Nucleus accumbens (tissue), 56 donors: ENCODE measurements at places on chromosomes 5 and 9.

GRCh38 chr9:84153885-84154284 is 173.3 kb downstream of the RMI1 start:
- no peak for DNase-seq

DNA sequence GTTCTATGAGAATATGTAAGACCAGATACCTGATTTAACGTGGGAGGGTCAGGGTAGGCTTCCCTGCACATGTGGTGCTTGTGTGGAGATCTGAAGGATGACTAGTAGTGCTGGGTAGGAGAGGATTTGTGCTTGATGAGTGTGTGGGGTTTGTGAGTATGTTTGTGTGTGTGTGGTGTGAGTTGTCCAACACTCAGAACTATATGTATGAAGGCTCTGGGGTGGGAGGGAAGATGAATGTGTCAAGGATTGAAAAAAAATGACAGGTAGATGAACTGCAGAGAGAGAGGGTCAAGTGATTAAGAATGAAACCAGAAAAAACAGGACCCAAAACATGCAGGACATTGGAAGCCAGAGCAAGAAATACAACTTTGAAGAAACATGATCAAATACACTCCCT is 154.6 kb upstream of the NR3C1 start:
- no peak for DNase-seq

GRCh38 chr9:27033815-27034403 is 28.4 kb upstream of the LRRC19 start:
- peak; percentile 34 for DNase-seq

GRCh38 chr5:158174918-158175851 is 316.2 kb upstream of the CLINT1 start:
- peak; percentile 70 for DNase-seq

DNA sequence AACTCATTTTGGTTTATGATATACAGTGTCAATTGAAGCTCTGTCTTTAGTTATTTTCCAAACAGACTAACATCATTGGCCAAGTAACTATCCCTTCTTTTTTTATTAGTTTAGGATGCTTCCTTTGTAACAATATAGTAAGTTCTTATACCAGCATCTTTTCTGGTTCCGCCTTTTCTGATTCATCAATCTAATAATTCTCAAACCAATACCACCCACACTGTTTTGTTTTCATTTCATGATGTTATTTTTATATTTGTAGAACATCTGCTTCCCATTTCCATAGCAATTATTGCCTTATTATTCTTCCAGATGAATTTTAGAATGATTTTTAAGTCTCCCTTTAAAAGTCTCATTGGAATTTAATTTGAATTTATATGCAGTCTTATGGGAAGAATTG is 218.1 kb downstream of the RFK start:
- DNase-seq, result no peak

DNA sequence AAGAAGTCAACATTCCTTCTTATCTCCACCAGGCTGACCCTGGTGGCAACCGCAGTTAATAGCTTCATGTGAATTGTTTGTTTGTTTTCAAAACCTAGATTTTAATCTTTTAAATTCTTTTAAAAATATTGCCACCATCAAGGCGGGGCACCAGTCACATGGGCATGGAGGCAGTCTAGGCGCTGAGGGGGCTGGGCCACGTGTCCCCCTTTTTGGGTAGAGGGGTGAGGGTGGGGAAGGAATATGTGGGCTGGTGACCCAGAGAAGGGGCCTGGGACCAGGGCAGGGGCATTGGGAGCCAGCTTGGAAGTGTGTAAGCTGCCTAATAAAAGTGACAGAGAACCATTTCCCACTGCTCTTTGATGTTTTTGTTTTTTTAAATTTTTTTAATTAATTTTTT is 147.3 kb downstream of the GADD45G start:
- DNase-seq, result no peak

- no peak for DNase-seq
Measured at GRCh38 chr5:161278739-161279660, 267.5 kb downstream of the GABRB2 start.

DNA sequence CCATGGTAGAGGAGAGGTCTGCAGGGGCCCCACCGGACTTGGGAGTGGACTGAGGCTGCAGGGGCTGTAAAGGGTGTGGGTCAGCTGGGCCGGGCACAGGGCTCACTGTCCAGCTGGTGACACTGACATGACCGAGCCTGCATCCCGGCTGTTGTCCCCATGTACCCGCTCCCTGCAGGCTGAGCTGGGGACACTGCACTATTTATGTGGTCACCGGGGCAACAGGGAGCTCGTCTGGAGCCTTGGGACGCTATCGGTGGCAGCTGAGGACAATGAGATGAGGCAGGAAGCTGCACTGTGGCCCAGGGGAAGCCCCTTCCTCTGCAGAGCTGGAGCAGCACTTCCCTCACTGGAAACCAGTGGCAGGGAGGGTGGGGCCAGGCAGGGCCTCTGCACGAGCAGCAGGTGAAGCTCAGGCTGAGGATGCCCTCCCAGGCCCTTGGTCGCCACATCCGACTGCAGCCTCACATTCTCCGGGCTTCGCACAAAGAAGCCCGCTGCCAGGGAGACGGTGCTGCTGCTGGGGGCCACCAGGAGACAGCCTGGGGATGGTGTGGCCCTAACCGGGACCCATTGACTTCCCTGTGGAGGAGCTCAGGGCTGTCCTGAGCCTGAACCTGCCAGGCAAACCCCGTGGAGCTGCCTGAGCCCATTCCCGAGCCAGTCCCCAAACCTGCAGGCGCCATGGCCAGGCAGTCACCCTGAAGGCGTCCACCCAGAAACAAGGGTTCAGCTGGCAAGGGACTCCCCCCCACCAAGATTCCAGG is 26.4 kb downstream of the ZDHHC11B start:
- DNase-seq, result no peak

GRCh38 chr9:130925050-130925678 is 13.9 kb downstream of the FIBCD1 start:
- DNase-seq, result no peak

DNA sequence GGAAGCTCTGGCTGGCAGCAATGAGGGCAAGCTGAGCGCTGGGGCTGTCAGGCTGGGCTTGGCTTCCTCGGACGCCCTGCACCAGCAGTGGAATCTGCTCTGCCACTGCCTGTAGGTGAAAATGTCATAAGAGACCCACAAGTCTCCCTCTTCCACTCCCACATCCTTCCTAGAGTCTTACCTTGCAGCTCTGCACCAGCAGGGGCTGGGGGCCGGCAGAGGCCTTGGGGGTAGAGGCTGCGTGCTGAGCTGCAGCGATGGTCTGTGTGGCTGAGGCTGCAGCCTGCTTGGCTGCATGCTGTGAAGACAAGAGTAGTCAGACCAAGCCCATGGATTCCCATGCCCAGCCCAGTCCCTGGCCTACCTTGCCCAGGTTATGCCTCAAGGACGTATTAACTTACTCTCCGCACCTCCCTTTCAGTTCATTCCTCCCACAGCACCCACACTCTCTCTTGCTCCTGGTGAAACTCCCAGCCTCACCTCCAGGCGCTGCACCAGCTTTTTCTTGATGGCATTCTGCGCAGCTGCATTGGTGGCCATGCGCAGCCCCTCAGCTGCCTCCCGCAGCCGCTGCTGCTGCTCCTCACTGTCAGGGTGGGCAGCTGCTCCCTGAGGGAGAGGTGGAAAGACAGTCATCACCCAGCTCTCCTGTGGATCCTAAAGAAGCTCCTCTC is 17.3 kb downstream of the TLN1 start:
- no peak for DNase-seq

- peak; percentile 39 for DNase-seq
Measured at GRCh38 chr9:5799314-5799713, 33.6 kb downstream of the ERMP1 start.

- DNase-seq, result no peak
Measured at GRCh38 chr9:88991066-88992034, at the start of gene S1PR3. S1PR3 (plus strand) TSS chr9:88991468; CDS start chr9:89001201, 9,733 bp downstream.

GRCh38 chr9:109913461-109913810 is 133.4 kb downstream of the PALM2AKAP2 start:
- no peak for DNase-seq

DNA sequence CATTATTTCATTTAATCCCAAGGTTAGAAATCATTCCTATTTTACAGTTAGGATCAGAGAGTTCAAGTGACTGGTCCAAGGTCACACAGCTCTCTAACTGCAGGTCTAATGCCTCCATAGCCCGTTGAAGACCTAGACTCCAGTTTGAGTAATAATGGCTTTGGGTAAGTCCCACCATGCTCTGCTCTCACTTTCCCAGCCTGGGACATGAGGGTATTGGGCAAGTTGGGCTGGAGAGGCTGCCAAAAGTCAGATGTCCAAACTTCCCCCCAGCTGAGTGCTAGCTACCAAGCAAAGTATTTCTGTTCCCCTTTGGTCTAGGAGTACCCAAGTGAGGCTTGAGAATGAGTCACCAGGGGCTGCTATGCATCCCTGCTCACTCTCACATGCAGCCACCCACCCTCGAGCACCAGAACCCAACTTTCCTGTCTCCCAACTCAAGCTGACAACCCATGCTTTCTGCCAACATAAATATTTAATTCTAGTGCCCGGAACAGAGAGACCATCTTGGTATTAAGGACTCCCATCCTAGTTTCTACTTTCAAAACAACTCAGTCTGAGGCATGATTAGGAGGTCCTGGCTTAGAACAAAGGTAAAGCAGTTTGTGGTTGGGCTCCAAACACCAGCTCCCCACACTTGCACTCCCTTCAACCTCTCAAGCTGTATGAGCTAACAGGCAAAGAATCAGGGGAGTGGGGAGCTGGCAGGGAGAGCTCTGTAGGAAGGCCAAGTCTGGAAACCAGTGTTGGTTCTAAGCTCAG is 236.5 kb upstream of the TRIM32 start:
- DNase-seq, result no peak

GRCh38 chr5:133470841-133471240 is 141.5 kb downstream of the FSTL4 start:
- DNase-seq, result no peak

DNA sequence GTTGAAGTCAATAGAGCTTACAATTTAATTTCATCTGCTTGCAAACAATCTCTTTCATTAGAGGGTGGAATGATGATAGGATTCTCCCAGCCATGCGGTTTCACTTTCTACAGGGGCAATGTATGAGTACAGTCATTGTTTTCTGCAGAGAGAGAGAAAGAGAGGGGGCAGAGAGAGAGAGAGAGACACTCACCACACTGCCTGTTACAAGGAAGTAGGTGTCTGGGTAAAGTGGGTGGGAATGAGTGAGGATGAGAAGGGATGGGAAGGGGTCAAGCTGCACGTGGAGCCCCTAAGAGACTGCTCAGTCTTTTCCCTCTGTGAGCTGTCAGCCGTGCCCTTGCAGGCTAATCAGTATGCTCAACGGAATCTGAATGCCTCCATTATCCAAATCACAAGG is 454.3 kb downstream of the KDM4C start:
- DNase-seq, result no peak

- no peak for DNase-seq
Measured at GRCh38 chr9:94623253-94623652, 16.1 kb downstream of the FBP1 start.

GRCh38 chr5:56251440-56251839 is 18.3 kb upstream of the ANKRD55 start:
- no peak for DNase-seq

GRCh38 chr5:155850370-155850769 is 476.6 kb upstream of the SGCD start:
- no peak for DNase-seq

GRCh38 chr5:179974946-179975712 is 67.4 kb upstream of the TBC1D9B start:
- peak; percentile 37 for DNase-seq

GRCh38 chr9:110141227-110141793 is 66.6 kb downstream of the C9orf152 start:
- no peak for DNase-seq

DNA sequence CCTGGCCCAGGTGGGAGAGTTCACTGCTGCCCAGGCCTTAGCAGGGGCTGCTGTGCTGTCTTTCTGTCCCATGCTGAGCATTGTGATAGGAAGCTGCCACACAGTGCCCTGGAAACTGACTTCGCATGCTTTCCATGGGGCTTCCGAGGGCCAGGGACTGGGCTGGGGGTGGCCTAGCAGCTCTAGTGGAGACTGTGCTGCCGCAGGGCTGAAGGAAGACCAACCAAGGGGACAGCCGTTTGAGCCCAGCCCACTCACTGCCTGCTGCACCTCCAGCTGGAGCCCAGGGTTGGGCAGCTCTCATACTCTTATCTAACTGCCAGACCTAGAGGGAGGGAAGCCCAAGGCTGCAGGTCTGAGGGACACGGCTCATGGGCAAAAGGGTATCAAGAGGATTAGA is 79.2 kb downstream of the RGS3 start:
- no peak for DNase-seq

GRCh38 chr9:134551644-134552348 is 89.8 kb upstream of the COL5A1 start:
- DNase-seq, result peak; percentile 6

DNA sequence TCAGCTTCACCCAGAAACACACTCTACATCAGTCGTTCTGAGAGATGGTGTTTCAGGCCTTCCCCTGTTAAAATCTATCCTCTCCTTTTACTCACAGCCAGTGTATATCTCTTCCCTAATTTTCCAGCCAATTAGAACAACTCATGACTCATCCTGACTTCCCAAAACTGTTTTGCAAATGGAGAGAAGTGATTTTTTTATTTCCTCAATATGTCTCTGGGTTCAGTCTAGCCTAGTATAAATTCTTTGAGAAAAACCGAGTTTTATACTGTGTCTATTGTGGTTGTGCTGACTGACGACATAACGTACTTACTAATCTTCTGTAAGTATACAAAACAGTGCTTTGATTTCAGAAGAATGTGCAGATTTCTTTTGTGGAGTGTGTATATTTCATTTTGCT is 28.4 kb upstream of the CAST start:
- DNase-seq, result no peak

GRCh38 chr9:35863583-35863982 is 6.6 kb downstream of the OR13J1 start:
- no peak for DNase-seq

GRCh38 chr5:174222891-174223290 is 177.4 kb downstream of the NSG2 start:
- no peak for DNase-seq

GRCh38 chr5:139137697-139138096 is 60.5 kb downstream of the SIL1 start:
- DNase-seq, result no peak

GRCh38 chr5:139552893-139553575 is 8.1 kb upstream of the UBE2D2 start:
- no peak for DNase-seq

DNA sequence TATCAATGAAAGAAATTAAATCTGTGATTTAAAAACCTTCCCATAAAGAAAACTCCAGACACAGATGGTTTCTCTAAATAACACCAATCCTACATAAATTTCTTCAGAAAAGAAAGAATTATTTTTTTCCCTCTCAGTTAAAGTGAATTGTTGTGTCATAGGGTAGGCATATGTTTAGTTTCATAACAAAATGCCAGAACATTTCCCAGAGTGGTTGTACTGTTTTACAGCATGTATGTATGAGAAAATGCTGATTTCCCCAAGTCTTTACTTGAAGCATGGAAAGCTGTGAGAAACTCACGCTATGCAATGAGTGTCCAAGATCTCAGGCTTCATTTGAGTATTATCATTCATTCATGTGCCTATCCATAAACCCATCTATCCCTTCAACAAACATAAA is 582.5 kb downstream of the ELAVL2 start:
- DNase-seq, result no peak

GRCh38 chr9:108900176-108900575 is 33.7 kb downstream of the ELP1 start:
- no peak for DNase-seq

- no peak for DNase-seq
Measured at GRCh38 chr9:98488571-98489312, 220.0 kb downstream of the GABBR2 start.
